Suppressor macrophage treated with lipopolysaccharide for 1 hour (primary cell): ENCODE measurements at places on chromosomes 6 and 20.

DNA sequence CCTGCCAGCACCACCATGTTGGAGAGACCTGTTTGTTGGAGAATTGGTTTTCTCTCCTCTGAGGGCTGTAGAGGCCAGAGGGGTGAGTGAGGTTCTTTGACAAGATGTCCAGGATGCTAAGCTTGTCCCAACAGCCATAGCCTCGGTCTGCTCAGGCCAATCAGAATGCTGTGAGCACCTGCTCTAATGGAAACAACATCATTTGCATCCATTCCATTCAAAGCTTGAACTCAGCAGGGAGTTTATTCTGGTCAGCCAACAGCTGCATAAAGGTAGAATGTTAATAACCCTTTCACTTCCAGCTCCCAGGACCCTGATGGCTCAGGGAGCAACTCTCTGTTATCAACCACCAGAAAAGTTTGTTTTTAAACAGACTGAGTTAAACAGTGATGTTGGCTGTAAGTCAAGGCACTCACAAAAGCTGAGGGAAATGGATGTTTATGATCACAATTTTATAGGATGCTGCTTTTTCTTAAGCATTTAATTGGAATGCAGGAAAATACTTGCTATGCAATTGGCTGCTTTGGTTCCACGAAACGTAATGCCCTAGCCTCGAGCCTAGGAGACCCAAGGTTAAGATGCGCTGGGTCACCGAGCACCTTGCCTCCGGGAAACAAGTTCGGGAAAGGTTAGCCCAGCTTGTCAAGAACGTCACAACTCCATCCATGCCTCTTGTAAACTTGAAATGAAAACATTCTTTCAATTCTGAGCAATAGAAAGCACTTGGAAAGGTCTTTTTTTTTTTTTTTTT is 155.2 kb downstream of the NFATC2 start:
- no peak for DNase-seq

DNA sequence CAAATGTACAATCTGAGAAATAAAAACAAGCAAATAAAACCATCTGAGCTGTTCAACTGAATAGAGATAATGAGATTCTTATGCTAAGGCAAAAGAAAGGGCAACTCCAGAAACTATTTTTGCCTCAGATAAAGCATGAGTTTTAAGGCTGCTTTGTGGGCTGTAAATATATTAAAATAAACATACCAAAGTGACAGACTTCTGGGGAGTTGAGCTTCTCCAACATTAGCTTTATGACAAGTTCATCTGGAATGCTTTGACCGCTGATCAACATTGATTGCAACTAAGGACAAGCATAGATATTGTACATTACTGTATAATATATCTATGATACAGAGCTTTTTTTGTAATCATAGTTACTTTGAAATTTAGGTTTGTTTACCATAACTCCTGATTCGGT is 19.3 kb downstream of the AK9 start:
- no peak for DNase-seq

DNA sequence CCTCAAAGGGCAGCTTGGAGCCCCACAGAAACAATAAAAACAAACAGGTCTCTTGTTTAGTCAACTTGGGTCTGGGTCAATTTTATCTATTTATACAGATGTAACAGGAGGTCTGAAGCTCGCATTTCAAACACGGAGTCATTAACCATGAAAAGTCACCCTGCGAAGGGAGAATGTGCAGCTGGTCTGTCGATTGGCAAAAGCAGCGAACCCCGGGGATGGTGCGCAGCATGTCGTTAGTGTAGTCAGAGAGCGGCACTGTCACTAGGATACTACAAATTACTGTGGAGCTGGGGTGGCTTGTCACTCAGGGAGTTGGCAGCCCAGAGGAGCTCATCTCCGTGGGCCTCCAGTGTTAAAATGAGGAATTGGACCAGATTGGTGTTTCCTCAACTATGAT is 190.4 kb upstream of the ARG1 start:
- DNase-seq = no peak

DNA sequence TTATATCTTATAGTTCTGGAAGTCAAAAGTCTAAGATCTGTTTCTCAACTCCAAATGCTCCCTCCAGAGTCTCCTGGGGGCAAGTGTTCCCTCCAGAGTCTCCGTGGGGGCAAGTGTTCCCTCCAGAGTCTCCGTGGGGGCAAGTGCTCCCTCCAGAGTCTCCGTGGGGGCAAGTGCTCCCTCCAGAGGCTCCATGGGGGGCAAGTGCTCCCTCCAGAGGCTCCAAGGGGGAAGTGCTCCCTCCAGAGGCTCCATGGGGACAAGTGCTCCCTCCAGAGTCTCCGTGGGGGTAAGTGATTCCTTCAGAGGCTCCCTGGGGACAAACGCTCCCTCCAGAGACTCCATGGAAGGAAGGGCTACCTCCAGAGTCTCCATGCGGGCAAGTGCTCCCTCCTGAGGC is 34.0 kb upstream of the THBS2 start:
- DNase-seq = no peak

DNA sequence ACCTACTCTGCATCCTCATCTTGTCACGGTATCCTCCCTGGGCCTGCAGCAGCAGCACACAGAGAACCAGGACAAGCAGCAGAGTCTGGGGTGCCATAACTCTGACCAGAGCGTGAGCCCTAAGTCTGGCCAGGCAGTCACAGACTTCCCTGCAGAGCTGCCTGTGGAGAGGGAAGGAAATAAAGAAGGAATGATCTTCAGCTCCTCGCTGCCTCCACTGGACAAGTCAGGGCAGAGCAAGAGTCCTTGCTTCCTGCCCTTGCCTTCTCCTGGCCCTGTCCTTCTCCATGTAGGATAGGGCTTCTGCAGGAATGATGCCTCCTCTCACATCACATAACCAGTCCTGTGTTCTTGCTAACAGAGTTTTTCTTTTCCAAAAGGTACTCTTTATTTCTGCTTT is 15.9 kb upstream of the WFDC11 start:
- no peak for DNase-seq

- DNase-seq = no peak
These were observed 33.1 kb upstream of the CNKSR3 start for GRCh38 chr6:154543628-154544027.

DNA sequence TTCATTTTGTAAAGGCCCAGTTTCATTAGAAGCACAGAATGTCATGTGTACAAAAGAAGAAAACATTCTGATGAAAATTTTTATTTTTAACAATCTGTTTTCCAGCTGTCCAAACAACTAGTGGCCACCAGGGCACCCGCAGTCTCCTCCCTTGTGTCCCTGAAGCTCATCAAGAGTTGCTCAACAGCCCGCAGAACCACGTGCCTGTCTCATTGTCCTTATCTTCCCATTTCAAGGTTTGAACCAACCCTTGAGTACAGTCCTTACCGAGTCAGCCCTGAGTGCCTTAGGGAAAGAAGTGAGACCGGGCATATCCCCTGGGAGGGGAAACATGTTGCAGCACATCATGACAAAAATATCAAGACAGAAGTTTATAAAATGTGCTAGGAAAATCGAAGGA is 15.9 kb upstream of the ZNF133 start:
- peak; percentile 33 for DNase-seq

DNA sequence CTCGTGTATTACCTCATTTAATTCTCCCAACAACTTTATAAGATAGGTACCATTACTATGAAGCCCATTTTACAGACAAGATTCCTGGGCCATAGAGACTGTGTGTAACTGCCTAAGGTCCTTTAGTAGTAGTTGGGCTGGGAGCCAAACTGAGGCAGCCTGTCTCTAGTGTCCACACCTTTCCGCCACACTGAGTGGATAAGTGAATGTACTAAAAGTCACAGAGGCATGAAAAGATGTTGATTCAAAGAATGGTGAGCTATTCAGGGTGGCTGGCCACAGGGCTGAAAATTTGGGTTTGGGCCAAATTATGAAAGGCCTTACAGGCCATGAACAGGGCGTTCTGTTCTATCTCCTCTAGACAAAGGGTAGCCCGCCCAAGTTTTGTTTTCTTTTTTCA is 11.0 kb downstream of the CD24 start:
- no peak for DNase-seq

- DNase-seq = no peak
These were observed 90.7 kb upstream of the SASH1 start for GRCh38 chr6:148251891-148252290.

DNA sequence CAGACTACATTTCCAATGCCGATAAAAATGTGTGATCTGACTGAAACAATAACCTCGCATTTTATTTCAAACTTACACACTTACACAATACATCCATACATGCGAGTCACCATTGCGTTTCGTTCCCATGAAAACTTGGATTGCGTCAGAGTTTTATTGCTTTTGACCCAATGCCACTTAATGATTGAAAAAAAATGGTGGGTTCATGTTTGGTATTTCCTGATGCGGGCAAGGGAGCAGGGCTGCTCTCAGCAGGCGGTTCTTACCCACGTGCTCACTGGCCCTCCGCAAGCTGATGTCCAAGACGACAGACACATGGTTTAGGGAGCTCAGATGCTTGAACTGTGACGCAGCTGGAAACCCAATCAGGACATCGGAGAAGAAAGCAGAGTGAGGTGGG is 281.0 kb upstream of the SULF2 start:
- peak; percentile 23 for DNase-seq

- DNase-seq = no peak
These were observed 81.0 kb downstream of the GPX5 start for GRCh38 chr6:28606424-28607391.

- DNase-seq = peak; percentile 6
These were observed 71.4 kb upstream of the SCAF8 start for GRCh38 chr6:154661768-154662167.
